ENCODE measurements at places on chromosomes 12 and 14. TPM values are rescaled to one million over a fixed set of nuclear protein-coding genes. Genes with fewer than 3 reads are reported as not detected.

Gene CLMN
- 6.8 TPM for total RNA-seq

Gene HSPB8
- 1,144 TPM for total RNA-seq

Gene IL31
- total RNA-seq: not detected

Gene ASPG
- 0.84 TPM for total RNA-seq

Gene RPS6KL1
- total RNA-seq: 28.7 TPM

Gene FAR2
- 1.9 TPM for total RNA-seq

Gene AVPR1A
- total RNA-seq: 1.6 TPM

Gene CCDC88C
- 3.9 TPM for total RNA-seq

Gene SLC39A5
- total RNA-seq: not detected

Gene DNAH10
- total RNA-seq: 0.59 TPM

Gene LRIG3
- total RNA-seq: 5.1 TPM

Gene KRT5
- 0.85 TPM for total RNA-seq

Gene SLC7A7
- total RNA-seq: 2.2 TPM

Gene RAP1B
- 36.2 TPM for total RNA-seq

Gene AQP2
- not detected for total RNA-seq

Gene LAG3
- not detected for total RNA-seq

Gene SYCP3
- total RNA-seq: not detected

Gene CLEC1B
- not detected for total RNA-seq

Gene TCTN2
- total RNA-seq: 1.8 TPM

Gene ITGA7
- total RNA-seq: 301 TPM

Gene CLEC7A
- total RNA-seq: 3.0 TPM

Gene PTPN6
- 3.6 TPM for total RNA-seq

Gene ALKBH2
- total RNA-seq: 14.3 TPM

Gene NKX2-1
- not detected for total RNA-seq

Gene FOXG1
- not detected for total RNA-seq

Gene PRIMA1
- total RNA-seq: 0.77 TPM

Gene RTN1
- total RNA-seq: 0.74 TPM

Gene ASB8
- total RNA-seq: 211 TPM
